NCI-H526 (cell line): ENCODE measurements at places on chromosomes 7 and 10.

DNA sequence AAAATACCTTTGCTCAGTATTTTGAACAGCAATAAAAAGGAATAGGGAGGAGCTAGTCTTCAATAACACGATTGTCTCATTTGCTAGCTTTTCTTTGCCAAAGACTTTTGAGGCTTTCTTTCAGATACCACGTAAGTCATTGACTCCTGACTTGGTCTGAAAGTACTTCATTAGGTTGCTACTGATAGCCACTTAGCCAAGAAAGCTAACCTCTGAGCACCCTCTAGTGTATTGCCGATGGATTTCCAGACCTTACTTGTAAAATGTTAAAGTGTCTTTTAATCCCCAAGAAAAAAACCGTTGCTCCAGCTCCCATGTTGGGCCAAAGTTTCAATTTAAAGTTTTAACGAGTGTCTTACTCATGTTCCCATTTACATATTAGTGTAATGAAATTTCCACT lies 63.4 kb upstream of the STRIP2 start:
- no peak for DNase-seq

DNA sequence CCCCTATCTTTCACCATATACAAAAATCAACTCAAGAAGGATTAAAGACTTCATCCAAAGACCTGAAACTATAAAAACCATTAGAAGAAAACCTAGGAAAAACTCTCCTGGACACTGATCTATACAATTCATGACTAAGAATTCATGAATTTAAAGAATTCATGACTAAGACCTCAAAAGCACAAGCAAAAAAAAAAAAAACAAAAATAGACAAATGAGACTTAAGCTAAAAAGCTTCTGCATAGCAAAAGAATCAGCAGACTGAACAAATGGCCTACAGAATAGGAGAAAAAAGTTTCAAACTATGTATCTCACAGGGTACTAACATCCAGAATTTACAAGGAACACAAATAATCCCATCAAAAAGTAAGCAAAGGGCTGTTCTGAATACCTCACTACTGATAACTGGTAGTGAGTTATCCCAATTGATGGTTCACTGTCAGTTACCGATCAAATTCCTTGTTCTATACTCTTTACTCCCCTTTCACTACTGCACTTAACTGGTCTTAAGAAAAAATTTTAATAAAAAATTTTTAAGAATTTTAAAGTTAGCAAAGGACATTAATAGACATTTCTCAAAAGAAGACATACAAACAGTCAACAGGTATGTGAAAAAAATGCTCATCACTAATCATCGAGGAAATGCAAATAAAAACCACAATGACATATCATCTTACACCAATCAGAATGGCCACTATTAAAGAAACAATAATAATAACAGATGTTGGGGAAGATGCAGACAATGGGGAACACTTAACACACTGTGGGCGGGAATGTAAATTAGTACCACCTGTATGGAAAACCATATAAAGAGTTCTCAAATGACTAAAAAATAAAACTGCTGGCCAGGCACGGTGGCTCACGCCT lies 33.2 kb downstream of the KMT2C start:
- DNase-seq: no peak

DNA sequence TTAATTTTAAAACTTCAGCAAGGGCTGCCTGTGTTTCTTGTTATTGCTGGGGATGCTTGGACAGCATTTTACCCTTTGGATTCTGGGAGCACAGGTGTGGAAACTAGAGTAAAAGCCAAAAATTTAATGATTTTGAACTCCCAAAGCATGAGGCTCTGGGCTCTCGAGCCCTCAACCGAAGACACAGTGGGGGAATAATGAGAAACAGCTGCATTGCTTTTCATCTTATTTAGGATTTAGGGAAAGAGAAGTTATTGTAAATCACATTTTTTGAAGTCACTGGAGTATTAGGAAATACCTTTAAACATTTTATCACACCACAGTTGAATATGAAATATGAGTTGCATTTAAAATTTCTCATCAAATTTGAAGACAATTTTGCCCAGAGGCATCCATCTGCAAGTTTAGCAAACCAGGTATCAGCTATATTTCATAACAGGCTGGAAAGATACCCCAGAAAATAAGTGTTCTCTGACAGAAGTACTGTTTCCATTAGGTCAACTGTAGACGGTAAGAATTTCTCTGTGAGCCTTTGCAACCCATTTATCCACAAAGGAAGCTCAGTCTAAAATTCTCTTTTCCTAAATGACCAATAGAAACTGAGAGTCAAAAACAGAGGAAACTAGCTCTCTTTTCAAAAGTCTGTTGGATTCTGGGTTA lies 290.6 kb upstream of the PHYHIPL start:
- DNase-seq: no peak

- peak; percentile 31 for DNase-seq
Observed at GRCh38 chr10:14698111-14698828, 76.4 kb downstream of the FAM107B start.

- peak; percentile 76 for DNase-seq
Observed at GRCh38 chr10:88385601-88386203, 197.4 kb downstream of the RNLS start.

- DNase-seq: no peak
Observed at GRCh38 chr10:121365566-121365965, 232.7 kb downstream of the FGFR2 start.

DNA sequence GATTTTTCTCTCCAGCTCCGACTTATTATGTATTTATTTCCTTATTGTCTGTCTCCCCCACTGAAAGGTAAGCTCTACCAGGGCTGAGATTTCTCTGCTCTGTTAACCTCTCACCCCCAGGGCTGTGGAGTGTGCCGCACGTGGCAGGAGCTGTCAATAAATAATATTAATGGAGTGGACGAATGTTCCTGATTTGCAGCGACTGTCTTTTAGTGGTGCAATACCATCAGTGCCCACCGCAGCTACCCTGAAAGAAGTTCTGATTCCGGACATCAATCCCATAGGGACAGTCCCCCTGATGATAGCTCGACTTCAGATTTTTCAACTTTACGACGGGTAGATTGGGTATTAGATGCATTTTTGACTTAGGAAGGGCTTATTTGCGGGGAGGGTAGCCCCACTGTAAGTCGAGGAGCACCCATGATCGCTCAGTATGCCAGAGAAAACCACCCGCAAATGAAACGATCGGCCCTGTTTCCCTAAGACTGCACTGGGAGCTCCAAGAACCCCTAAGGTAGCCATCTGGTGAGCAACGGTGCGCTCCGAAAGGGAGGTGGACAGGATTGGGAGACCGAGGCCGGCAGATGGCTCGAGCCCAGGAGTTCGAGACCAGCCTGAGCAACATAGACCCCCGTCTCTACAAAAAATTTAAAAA lies 986 bp upstream of the PPP2R2D start:
- DNase-seq: peak; percentile 26

DNA sequence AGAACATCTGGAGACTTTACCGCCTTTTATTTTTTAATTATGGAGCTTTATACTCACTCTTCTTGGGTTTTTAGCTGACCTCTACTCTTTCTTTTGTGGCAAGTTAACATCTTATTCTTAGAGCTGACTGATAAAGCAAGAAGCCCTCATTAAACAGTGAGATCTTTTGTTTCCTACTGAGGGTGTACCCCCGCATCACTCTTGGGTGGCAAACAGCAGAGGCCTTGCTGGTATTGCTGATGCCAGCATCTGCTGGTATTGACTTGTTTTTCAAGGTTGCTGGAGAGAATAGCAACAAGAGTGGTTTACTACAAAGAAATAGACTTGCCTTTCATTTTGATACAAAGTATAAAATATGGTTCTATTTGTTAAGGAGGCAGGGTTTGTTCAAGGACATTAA lies 154.7 kb downstream of the ARID5B start:
- DNase-seq: no peak

- no peak for DNase-seq
Observed at GRCh38 chr7:123588376-123588775, 13.2 kb upstream of the ASB15 start.

DNA sequence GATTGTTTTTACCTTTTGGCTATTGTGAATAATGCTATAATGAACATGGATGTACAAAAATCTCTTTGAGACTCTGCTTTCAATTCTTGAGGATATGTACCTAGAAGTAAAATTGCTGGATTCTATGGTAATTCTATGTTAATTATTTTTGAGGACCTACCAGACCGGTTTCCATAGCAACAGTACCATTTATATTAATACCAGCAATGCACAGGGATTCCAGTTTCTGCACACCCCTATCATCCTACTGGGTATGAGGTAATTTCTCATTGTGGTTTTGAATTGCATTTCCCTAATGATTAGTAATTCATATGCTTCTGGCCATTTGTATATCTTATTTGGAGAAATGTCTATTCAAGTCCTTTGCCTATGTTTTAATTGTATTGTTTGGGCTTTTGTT lies 9.9 kb upstream of the PPP1R9A start:
- peak; percentile 28 for DNase-seq

- no peak for DNase-seq
Observed at GRCh38 chr10:29407280-29407858, 118.5 kb downstream of the LYZL1 start.

DNA sequence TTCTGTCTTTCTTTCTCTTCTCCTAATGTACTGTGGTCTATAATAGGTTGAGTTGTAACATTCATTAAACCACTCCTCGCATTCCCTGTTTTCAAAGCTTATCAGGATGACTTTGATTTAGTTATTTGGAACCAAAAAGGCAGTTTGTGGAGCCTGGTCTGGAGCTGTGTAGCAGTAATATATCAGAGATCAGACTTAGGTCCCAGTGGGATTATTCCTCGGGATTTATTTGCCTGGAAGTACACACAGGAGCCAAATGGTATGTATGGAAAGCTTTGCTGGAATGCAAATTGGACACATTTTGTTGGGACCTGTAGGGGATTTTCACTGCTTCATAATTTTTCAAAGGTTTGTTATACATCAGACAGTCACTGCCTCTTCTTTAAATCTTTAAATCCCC lies 40.9 kb downstream of the GBF1 start:
- peak; percentile 18 for DNase-seq

- no peak for DNase-seq
Observed at GRCh38 chr7:95737828-95738505, 34.4 kb upstream of the DYNC1I1 start.

DNA sequence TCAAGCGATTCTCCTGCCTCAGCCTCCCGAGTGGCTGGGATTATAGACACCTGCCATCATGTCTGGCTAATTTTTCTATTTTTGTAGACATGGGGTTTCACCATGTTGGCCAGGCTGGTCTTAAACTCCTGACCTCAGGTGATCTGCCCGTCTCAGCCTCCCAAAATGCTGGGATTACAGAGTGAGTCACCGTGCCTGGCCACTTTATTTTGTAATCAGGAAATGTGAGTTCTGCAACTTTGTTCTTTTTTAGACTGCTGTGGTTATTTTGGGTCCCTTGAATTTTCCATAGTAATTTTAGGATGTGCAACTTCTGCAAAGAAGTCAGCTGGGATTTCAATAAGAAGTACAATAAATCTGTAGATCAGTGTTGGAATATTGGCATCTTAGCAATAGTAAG lies 96.8 kb downstream of the CYTH3 start:
- no peak for DNase-seq

DNA sequence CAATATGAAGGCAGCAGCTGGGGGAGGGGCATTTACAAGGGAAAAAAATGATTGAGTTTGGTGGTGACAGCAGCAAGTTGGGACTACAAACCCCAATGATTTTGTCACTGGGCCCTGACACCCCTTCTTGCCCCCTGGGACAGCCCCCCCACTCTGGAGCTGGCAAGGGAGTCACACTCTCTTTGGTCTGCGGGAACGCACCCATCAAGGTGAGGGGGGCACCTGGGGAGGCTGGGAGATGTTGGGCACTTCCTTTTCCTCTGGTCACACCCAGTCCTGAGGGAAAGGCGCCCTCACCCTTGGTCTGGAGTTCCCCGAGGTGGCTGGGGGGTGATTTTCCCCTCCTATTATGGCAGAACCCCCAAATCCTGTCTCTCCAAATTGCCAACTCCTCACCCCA lies 24.4 kb downstream of the EPHB4 start:
- DNase-seq: no peak

- no peak for DNase-seq
Observed at GRCh38 chr10:79404231-79404609, 41.2 kb downstream of the ZCCHC24 start.

- no peak for DNase-seq
Observed at GRCh38 chr7:116897661-116898060, 35.3 kb downstream of the CAPZA2 start.

- DNase-seq: no peak
Observed at GRCh38 chr7:135980012-135980551, 2.9 kb upstream of the MTPN start.

GRCh38 chr10:74643596-74643975 lies 182.8 kb upstream of the KAT6B start:
- no peak for DNase-seq

DNA sequence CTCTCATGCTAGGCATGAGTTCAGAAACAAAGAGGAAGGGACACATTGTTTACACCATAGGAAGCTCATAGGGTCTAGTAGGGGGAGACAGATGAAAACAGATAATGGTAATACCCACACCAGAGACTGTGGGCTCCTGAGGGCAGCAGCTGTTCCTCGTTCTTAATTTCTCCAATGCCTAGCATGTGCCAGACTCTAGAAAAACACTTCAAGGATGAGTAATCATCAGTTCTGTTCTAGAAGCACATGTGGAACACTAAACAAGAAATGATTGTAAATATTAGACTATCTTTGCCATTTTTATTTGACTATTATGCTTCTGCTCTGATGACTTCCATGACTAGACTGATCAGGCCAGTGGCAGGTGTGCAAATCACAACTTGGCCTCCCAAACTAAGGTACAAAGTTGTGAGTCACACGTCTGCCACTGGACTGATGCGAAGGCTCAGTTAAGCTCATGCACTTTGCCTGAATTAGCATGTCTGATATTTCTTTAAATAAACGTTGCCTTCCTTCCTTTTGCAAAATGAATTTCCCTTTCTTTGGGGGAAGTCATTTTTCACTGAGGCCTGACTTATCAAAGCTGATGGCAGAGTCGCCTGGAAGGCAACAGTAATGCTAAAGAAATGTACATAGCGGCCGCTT lies 89.2 kb upstream of the FGL2 start:
- DNase-seq: no peak

- DNase-seq: peak; percentile 20
Observed at GRCh38 chr10:119355930-119356329, 148.6 kb downstream of the GRK5 start.

DNA sequence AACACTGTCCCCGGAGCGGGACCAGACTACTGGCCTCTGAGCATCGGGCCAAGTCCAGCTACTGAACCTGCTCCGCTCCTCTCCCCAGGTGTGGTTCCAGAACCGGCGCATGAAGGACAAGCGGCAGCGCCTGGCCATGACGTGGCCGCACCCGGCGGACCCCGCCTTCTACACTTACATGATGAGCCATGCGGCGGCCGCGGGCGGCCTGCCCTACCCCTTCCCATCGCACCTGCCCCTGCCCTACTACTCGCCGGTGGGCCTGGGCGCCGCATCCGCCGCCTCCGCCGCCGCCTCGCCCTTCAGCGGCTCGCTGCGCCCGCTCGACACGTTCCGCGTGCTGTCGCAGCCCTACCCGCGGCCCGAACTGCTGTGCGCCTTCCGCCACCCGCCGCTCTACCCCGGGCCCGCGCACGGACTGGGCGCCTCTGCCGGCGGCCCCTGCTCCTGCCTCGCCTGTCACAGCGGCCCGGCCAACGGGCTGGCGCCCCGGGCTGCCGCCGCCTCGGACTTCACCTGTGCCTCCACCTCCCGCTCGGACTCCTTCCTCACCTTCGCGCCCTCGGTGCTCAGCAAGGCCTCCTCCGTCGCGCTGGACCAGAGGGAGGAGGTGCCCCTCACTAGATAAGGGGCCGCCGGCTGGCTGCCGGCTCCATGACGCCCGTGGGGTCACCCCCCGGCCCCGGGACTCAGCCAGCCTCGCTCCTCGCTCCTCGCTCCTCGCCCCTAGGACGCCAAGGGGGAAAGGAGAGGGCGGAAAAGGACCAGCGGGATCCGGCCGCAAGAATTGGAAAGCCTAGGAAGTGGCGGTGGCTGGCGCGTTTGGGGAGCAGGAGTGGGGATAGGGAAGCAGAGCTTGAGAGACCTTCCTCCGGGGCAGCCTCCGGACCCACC lies 3.4 kb downstream of the EVX1 start:
- DNase-seq: peak; percentile 74
